Ecto neural progenitor cell (in vitro differentiated cells): ENCODE measurements at places on chromosomes 13 and 19.

- no peak for DNase-seq
Measured at GRCh38 chr19:16849168-16849567, 20.0 kb downstream of the SIN3B start.

DNA sequence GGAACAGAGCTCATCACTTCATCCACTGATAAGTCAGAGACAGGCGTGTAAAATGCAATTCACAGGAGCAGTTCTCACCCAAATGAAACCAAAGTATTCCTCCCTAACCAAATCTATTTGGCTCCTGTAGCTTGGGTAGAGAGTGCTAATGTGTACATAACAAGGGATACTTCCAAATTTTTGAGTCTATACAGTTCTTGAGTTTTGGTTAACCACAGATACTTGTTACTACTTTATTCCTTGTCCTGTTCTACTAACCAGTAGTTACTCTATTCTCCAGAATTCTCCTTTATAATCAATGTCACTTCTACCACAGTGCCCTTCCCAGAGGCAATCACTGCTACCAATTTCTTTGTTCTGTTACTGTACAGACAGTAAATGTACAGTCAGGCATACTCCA, 57.3 kb downstream of the ELF1 start:
- DNase-seq, result no peak

GRCh38 chr19:14004619-14005348, 1.3 kb downstream of the RFX1 start:
- DNase-seq, result no peak

GRCh38 chr19:52451241-52451640, 2.1 kb upstream of the ZNF578 start:
- no peak for DNase-seq

DNA sequence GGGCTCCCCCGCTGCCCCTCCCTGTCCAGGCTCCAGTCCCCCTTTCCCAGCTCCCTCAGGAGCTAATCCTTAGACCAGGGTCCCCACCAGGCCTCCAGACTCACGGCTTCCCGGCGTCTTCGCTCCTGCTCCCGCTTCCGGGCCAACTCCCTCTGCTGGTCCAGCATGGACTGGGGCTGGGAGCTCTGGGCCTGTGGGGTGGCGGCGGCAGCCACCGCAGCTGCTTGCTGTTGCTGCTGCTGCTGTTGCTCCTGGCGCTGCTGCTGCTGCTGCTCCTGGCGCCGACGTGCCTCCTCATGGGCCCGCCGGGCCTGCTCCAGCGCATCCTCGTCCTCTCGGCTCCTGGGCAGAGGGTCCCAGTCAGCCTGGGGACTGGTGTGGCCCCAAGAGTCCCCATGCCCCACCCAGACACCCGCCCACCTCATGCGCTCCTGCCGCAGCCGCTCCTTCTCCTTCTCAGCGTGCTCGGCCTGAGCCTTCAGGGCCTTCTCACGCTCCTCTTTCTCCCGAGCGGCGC, 6.4 kb upstream of the EPHX3 start:
- no peak for DNase-seq

- no peak for DNase-seq
Measured at GRCh38 chr13:110244071-110244830, 62.7 kb downstream of the COL4A1 start.

- no peak for DNase-seq
Measured at GRCh38 chr13:75309981-75310580, 171.9 kb downstream of the TBC1D4 start.
